ENCODE measurements at places on chromosomes 3 and 15.

- peak; percentile 89 for DNase-seq
Measured at GRCh38 chr3:129399895-129400357, 28.5 kb downstream of the EFCAB12 start.

DNA sequence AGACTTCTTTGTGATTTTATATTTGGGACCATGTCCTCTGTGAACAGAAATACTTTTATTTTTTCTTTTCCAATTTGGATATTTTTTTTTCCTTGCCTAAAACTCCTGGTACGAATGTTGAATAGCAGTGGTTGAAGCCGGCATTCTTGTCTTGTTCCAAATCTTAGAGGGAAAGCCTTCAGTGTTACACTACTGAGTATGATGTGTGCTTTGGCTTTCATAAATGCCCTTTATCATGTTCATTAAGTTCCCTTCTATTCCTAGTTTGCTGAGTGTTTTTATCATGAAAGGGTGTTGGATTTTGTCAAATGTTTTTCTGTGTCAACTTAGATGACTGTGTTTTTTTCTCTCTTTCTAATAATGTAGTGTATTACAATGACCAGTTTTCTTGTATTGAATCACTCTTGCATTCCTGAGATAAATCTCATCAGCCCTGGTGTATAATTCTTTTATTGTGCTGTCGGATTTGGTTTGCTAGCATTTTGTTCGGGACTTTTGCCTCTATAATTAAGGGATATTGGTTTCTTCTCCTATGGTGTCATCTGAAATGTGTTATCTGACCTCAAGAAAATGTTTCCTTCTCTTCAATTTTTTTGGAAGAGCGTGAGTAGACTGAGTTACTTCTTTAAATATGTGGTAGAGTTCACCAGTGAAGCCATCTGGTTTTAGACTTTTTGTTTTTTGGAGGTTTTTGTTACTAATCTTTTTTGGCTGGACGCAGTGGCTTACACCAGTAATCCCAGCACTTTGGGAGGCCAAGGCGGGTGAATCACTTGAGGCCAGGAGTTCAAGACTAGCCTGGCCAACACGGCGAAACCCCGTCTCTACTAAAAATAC is 33.3 kb downstream of the MAP1A start:
- DNase-seq = no peak

- DNase-seq = no peak
Measured at GRCh38 chr3:32870373-32871095, 52.7 kb downstream of the TRIM71 start.

GRCh38 chr15:41606997-41607396 is 48.0 kb downstream of the TYRO3 start:
- DNase-seq = no peak

- peak; percentile 88 for DNase-seq
Measured at GRCh38 chr15:40081691-40082194, 26.9 kb downstream of the BMF start.

DNA sequence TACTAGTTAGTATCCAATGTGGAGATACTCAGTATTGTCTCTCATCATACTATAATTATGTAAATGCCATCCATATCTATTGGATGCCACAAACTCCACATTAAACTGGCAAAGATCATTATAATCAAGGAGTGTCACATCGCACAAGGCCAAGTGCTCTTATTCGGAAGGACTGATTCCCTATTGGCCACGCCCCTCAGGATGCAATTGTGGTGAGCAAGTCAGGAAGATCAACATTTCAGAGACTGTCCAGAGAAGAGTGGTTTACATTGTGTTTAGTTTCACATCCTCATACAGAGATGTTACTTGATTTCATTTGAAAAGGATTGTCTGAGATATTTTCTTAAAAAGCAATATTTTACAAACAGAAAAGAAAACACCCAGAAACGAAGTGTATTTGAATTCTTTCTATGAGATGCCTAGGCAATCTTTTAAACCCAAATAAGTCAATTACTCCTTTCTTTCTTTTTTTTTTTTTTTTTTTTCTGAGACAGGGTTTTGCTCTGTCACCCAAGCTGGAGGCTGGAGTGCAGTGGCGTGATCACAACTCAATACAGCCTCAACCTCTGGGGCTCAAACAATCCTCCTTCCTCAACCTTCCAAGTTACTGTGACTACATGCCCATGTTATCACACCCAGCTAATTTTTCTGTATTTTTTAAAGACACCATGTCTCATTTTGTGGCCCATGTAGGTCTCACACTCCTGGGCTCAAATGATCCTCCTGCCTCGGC is 369.1 kb downstream of the RBMS3 start:
- no peak for DNase-seq

DNA sequence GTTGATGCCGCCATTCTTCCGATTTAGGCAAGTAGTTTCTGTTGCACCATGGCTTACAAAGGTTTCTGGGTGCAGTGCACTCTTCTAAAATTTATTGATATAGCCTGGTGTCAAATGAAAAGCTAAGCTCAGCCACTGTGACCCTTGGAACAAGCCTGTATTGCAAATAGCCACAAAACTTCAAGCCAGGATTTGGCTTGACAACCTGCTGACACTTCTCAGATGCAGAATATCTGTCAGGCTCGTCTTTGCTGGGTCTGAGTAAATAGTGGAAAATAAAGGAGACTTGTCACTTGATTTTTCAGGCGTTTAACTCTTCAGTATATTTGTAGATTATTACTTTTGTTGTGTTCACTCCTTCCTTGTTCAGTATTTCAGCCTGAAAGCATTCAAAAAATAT is 871.8 kb downstream of the OTOL1 start:
- DNase-seq = no peak

DNA sequence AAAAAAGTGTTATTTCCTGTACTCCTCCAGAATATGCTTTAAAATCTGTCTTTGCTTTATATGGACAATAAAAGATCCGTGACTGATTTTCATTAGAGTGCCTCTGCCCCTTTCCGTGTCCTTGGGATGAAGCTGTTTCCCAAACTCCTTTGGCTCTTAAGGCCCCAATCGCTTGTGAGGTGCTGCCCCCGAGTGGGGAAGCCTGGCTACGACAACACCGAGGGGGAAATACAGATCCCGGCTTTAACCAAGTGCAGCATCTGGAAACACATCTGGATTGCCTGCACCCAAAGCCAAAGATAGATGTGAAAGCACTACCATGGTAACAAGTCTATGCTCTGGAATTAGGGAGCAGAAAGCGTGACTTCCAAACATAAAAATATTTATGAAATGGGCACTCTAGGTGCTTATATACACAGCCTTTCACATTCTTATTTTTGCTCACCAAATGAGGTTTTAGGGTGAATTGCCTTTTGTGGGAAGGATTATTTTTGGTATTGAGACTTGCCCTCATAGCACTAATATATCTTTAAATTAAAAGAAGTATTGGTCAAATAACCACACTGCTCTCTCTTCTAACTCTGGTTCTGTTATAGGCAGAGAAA is 40.6 kb upstream of the ADCY5 start:
- DNase-seq = peak; percentile 73

GRCh38 chr3:131075632-131076328 is 49.1 kb downstream of the NEK11 start:
- peak; percentile 47 for DNase-seq

- DNase-seq = no peak
Measured at GRCh38 chr15:29686445-29687203, 135.6 kb downstream of the TJP1 start.

GRCh38 chr3:177824841-177825240 is 627.6 kb upstream of the TBL1XR1 start:
- DNase-seq = no peak

GRCh38 chr15:70244978-70245542 is 147.3 kb upstream of the TLE3 start:
- DNase-seq = no peak

DNA sequence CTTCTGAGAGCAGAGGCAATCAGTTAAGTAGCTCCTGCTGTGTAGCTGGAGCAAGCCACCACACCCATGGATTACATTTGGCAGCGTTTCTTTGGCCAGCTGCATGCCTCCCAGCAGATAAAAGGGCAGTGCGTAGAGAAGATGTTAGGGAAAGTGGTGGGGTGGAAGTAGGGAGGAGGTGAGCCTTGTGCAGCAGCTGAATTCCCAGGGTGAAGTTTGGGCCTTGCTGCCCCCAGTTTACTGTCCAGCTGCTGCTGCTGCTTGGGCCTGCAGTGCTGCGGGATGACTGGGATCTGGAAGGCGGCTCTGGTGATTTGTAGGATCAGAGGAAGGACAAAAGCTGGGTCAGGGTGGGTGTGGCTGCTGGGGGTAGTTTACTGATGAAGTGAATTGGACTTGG is 318.7 kb upstream of the C2CD4B start:
- DNase-seq = no peak

GRCh38 chr3:11244121-11244677 is 28.0 kb upstream of the ATG7 start:
- DNase-seq = no peak

DNA sequence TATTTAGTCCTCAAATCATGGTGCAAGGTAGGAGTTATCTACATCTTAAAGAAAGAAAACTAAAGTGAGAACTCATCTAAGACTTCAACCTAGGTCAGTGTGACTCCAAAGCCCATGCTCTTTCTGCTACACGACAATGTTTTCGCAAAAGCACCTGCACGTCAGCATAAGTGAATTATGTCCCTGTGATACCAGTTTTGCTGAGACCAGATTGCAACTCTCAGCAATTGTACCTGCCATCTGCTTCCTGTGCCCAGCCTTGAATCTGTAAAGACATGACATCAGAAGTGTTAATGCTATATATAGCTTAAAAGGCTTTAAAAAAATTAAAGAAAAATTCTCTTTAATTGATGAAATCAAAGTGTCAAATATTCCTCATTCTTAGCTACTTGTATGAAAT is 43.4 kb downstream of the RETNLB start:
- DNase-seq = no peak

- peak; percentile 4 for DNase-seq
Measured at GRCh38 chr3:30347679-30348216, 258.7 kb upstream of the TGFBR2 start.

GRCh38 chr3:160016972-160017371 is 28.3 kb downstream of the IL12A start:
- DNase-seq = no peak

DNA sequence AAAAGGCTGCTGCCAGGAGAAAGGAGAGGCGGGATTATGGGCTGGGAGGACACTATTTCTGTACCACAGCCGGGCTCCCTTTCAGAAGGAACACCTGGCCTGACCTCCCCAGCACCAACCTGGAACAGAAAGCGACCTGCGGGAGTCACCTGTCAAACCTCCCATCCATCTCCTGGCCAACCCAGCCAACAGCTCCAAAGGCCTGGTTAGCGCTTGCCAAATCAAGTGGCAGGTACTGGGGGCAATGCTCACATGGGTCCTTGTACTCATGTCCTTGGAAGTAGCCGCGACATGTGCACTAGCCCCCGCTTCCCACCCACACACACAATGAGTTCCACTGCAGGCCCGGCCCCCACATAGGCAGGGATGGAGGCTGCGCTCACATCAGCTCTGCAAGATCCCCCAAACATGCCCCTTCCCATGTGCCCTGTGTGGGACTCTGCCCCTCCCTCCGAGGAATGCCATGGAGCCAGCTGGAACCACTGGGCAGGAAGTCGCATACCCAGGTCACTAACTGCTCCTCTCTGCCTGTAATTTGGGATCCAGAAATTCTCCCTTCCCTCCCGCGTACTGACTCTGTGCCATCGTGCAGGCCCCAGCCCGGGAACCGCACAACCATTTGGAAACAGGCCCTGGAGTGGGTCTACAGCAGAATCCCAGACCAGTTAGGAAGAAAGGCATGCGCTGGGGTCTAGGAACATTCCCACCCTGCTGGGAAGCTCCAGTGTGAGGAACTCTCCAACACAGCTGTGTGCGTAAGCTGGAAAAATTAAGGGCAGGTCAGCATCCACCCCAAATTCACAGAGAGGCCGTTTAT is 98.9 kb downstream of the LRIG1 start:
- DNase-seq = no peak

- no peak for DNase-seq
Measured at GRCh38 chr15:54424171-54424570, 445.9 kb downstream of the UNC13C start.

DNA sequence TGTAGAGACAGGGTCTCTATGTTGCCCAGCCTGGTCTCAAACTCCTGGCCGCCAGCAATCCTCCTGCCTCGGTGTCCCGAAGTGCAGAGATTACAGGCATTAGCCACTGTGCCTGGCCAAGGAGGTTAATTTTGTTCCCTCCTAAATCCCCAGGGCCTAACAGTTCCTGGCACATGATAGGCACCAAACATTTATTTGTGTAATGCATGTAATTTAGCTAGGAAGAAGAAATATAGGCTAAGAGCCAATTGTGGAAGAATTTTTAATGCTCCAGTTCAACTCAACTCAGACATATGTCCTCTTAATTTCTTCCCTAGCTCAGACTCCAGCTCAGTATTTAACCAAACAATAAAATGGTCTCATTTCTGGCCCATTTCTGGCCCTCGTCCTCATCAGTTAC is 7.7 kb upstream of the ZNF592 start:
- no peak for DNase-seq

DNA sequence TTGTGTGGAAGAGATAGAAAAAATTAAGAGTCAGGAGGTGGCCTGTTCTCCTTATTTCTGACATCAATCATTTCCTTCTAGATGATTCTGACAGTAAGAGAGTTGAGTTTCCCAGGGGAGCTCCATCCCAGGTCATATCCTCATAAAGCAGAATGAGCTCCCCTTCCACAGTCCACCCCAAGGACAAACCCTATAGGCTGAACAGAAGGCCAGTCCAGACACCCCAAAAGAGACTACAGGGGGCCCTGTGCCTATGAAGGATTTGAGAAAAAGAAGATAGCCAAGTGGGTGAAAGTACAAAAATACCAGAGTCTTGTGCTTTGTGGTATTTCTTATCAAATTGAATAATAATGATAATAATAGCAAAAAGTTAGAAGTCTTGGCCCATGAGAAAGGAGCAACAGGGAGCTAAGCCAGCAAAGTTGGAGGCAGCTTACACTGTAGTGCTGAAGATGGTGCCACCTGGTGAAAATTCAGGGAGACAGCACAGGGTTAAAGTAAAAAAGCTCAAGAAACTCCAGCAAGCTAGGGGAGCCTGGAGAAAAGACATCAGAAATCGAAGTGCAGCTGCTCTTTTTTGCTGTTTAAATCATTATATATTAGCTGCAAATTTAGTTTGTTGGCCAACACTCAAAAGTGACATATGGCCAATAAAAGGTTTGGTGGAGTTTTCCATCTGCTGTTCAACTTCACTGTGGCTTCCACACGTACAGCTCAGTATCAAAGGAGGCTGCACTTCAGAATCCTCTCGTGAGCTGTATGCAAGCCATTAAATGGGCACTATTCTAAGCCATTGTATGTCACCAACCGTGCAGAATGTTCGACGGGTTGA is 35.8 kb upstream of the SLC24A5 start:
- peak; percentile 37 for DNase-seq
